ENCODE measurements at places on chromosomes 2 and 18.

GRCh38 chr2:28644760-28645159, 106.9 kb upstream of the PPP1CB start:
- no peaks in the 10 kb centered on the region for H3K4me1 ChIP-seq
- DNase-seq = no peak
- no peaks in the 10 kb centered on the region for H3K27me3 ChIP-seq
- H3K36me3 ChIP-seq = no peaks in the 10 kb centered on the region
- H3K4me3 ChIP-seq = no peak overlapping the region

DNA sequence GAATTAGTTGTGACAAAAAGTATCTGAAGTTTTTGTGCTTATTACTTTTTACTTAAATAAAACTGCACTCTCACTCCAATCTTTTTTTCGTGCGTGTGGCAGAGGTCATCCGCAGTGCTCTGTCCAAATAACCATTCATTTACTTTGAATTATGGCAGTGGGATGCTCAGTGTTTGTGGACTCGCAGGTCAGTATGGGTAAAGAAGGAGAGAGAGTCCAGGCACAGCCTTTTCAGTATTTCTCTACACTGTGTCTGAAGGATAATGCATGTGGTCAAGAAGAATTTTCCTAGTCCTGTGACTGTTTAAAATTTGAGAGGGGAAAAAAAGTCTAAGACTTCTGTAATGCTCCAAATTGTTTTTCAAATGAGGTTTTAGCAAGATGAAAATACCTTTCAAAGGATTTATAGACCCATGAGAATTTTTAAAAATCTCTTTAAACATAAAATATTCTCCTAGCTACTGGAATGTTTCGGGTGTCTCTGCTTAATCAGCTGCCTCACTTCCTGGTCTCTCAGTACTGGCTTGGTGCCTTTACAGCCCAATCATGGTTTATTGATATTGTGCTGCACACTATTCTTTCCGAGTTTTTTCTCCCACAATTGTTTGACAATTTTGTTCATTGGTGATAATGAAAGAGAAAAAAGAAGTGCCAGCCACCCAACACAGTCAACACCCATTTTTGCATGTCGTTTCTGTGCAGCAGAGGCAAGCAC, 453.2 kb downstream of the PTPRM start:
- H3K4me1 ChIP-seq = no peaks in the 10 kb centered on the region
- no peaks in the 10 kb centered on the region for H3K27me3 ChIP-seq
- no peaks in the 10 kb centered on the region for H3K36me3 ChIP-seq
- H3K27ac ChIP-seq = no peak overlapping the region

GRCh38 chr2:229003256-229003655, 267.8 kb downstream of the PID1 start:
- H3K36me3 ChIP-seq = no peaks in the 10 kb centered on the region
- H3K27me3 ChIP-seq = no peaks in the 10 kb centered on the region
- no peak overlapping the region for H3K27ac ChIP-seq

GRCh38 chr2:71535526-71535925, 82.2 kb downstream of the DYSF start:
- H3K4me1 ChIP-seq = no peaks in the 10 kb centered on the region
- H3K27me3 ChIP-seq = no peaks in the 10 kb centered on the region
- no peak overlapping the region for H3K27ac ChIP-seq
- DNase-seq = no peak
- H3K36me3 ChIP-seq = no peaks in the 10 kb centered on the region

- DNase-seq = peak; percentile 88
- H3K36me3 ChIP-seq = no peaks in the 10 kb centered on the region
- no peaks in the 10 kb centered on the region for H3K27me3 ChIP-seq
- no peak overlapping the region for H3K27ac ChIP-seq
These were observed 135.9 kb downstream of the TGIF1 start for GRCh38 chr18:3585656-3586509.

DNA sequence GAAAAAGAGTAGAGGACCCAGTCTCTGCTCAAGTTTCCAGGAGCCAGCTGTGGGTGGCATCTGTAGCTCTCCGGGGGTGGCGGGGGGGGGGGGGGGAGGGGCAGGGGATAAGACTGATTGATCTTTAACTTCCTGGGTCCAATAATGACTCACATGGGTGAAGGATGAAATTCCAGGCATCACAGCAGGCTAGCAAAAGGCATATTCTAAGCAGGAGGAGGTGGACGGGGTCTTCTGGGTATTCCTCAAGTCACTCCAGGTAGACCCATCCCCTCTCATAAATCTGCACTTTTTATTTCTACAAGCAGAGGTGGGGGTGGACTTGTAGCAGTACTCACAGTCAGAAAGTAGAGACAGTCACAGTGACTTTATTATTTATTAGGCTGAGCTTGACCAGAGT, 85.5 kb upstream of the TMEM247 start:
- DNase-seq = no peak
- H3K27ac ChIP-seq = no peak overlapping the region
- no peaks in the 10 kb centered on the region for H3K36me3 ChIP-seq
- no peaks in the 10 kb centered on the region for H3K4me1 ChIP-seq
- no peaks in the 10 kb centered on the region for H3K27me3 ChIP-seq
- H3K4me3 ChIP-seq = no peak overlapping the region

DNA sequence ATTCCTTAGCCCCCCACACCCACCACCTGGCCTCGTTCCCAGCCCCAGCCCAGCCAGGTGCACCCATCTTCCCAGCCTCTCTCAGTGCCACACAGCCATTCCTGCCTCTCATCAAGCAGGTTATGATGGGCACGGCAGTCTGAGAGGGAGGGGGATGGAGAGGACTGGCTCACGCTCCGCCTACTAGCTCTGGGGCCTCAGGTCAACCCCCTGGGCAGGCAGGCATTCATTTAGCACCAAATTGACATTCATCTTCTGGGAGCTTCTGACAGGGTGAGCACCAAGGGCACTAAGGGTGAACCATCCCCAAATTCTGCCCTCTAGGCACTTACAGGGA, 66.2 kb upstream of the FOSL2 start:
- no peak overlapping the region for H3K27ac ChIP-seq
- no peak for DNase-seq
- no peaks in the 10 kb centered on the region for H3K36me3 ChIP-seq
- no peaks in the 10 kb centered on the region for H3K27me3 ChIP-seq

DNA sequence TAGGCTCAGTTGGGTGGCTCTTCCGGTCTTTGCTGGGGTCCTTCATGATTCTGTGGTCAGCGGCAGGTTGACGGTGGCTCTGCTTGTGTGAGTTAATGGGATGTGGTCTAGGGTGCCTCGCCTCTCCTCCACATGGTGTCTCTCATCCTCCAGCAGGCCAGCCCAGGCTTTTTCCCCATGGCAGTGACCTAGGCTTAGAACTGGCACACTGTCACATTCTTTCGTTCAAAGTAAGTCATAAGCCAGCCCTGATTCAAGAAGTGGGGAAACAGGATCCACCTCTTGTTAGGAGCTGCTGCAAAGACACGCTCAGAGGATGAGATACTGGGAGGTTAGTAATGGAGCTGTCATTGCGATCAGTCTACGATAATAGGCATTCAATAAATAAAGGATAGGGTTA, 46.0 kb upstream of the CTIF start:
- H3K27me3 ChIP-seq = no peaks in the 10 kb centered on the region
- no peak overlapping the region for H3K4me3 ChIP-seq
- H3K4me1 ChIP-seq = no peaks in the 10 kb centered on the region
- DNase-seq = no peak
- no peak overlapping the region for H3K27ac ChIP-seq

- H3K36me3 ChIP-seq = no peaks in the 10 kb centered on the region
- no peaks in the 10 kb centered on the region for H3K4me1 ChIP-seq
These were observed 53.5 kb downstream of the RDH14 start for GRCh38 chr2:18506883-18507509.

DNA sequence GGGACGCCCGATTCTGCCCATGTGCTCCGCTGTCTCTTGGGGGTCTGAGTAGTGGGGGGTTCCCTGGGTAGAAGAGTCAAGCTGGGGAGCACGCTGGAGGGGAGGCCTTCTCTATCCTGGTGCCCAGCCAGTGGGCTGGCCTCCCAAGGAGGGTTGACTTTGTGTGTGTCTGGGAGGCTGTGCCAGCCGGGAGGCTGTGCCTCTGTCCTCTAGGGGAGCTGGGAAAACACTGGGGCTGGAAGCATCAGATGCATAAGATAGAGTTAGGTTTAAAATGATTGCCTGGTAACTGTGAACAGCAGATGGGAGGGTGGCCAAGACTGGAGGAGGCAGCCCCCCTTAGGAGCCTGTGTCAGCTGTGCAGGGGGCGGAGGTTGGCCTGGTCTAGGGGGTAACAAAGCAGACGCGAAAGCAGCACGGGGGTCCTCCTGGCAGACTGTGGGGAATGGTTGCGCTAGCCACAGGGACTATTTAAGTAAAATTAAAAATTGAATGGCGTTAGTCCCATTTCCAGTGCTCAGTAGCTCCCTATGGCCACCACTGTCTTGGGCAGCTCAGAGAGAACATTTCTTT, 1.3 kb downstream of the ING5 start:
- peak overlapping the region; percentile 53 for H3K4me3 ChIP-seq
- DNase-seq = no peak
- no peaks in the 10 kb centered on the region for H3K27me3 ChIP-seq
- H3K27ac ChIP-seq = no peak overlapping the region
- peaks cover 15% of the 10 kb centered on the region for H3K4me1 ChIP-seq
- H3K36me3 ChIP-seq = no peaks in the 10 kb centered on the region

GRCh38 chr2:118097657-118098056, 9.4 kb downstream of the INSIG2 start:
- DNase-seq = peak; percentile 56
- H3K27ac ChIP-seq = no peak overlapping the region
- H3K27me3 ChIP-seq = no peaks in the 10 kb centered on the region
- no peak overlapping the region for H3K4me3 ChIP-seq
- H3K36me3 ChIP-seq = peaks cover 4% of the 10 kb centered on the region
- peaks cover 21% of the 10 kb centered on the region for H3K4me1 ChIP-seq

GRCh38 chr18:32624182-32624723, 148.6 kb downstream of the KLHL14 start:
- no peaks in the 10 kb centered on the region for H3K27me3 ChIP-seq
- no peaks in the 10 kb centered on the region for H3K4me1 ChIP-seq
- no peak for DNase-seq
- no peaks in the 10 kb centered on the region for H3K36me3 ChIP-seq

- no peak overlapping the region for H3K4me3 ChIP-seq
- H3K27me3 ChIP-seq = no peaks in the 10 kb centered on the region
- no peaks in the 10 kb centered on the region for H3K36me3 ChIP-seq
- no peaks in the 10 kb centered on the region for H3K4me1 ChIP-seq
These were observed 293.7 kb downstream of the NDUFA10 start for GRCh38 chr2:239731422-239731821.

DNA sequence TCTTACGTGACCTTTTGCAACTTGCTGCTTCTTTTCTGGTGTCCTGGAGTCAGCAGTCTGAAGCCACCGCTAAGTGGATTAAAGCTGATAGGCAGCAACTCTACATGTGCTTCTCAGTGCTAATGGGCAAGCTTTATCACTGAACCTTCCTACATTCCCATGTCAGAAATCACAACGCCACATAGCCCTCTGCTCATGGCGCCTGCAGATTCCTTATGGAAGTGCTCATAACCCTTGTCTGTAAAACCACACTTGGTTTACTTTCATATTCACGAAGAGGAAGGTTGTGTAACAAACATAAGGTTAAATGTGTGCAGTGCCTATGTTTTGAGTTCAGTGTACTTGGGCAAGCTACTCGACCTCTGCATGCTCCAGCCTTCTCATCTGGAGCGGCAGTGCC, 319.8 kb downstream of the FBXO15 start:
- H3K36me3 ChIP-seq = no peaks in the 10 kb centered on the region
- no peak for DNase-seq
- no peaks in the 10 kb centered on the region for H3K4me1 ChIP-seq
- peaks cover 6% of the 10 kb centered on the region for H3K27me3 ChIP-seq

GRCh38 chr18:3441290-3441689, 8.7 kb upstream of the TGIF1 start:
- no peaks in the 10 kb centered on the region for H3K27me3 ChIP-seq
- peaks cover 5% of the 10 kb centered on the region for H3K4me1 ChIP-seq
- H3K4me3 ChIP-seq = no peak overlapping the region
- H3K27ac ChIP-seq = no peak overlapping the region
- no peaks in the 10 kb centered on the region for H3K36me3 ChIP-seq
- peak; percentile 57 for DNase-seq

DNA sequence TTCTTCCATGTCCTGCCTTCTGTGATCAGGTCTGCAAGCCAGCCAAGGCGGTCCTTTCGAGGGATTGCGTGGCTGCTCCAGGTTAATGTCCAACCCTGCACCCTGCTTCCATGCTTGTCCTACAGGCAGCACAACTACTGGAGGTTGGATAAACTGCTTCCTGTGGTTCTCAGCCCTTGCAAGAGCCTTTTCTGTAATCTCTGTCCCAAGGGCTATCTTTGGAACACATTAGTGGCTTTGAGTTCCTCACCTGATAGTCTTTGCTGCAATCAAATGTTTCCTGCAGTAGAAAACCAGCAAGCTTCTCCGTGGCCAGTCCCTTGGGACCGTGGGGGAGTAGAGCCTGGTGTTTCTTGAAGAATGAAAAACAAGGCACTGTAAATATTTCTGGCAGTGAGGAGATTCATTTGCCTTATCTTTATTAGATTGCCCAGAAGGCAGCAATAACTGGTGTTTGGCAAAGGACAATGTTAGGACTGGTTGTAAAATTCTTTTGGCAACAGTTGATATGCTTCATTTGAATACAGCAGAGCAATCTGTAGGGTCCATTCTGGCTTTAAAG, 214.4 kb downstream of the FHOD3 start:
- no peak overlapping the region for H3K4me3 ChIP-seq
- H3K4me1 ChIP-seq = no peaks in the 10 kb centered on the region
- peaks cover 11% of the 10 kb centered on the region for H3K27me3 ChIP-seq
- no peaks in the 10 kb centered on the region for H3K36me3 ChIP-seq
- DNase-seq = no peak

DNA sequence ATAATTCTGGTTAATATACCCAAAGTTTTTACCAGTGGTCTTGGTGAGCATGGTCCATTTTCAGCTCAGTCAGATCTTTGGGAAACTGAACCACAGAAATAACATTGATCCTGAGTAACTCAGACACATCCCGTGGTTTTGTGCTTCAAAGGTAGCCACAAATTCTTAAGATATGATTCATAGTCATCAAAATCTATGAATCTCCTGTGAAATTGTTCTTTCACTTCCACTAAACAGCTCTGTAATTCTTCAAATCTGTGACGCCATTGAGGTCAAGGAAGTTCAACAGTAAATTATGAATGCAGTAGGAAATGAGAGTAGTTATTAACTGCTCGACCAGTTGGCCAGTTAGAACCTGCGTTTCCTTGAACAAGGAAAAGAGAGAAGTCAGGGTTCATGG, 147.3 kb downstream of the IRS1 start:
- H3K27ac ChIP-seq = no peak overlapping the region
- peaks cover 8% of the 10 kb centered on the region for H3K4me1 ChIP-seq
- no peaks in the 10 kb centered on the region for H3K36me3 ChIP-seq
- no peak for DNase-seq
- no peak overlapping the region for H3K4me3 ChIP-seq

DNA sequence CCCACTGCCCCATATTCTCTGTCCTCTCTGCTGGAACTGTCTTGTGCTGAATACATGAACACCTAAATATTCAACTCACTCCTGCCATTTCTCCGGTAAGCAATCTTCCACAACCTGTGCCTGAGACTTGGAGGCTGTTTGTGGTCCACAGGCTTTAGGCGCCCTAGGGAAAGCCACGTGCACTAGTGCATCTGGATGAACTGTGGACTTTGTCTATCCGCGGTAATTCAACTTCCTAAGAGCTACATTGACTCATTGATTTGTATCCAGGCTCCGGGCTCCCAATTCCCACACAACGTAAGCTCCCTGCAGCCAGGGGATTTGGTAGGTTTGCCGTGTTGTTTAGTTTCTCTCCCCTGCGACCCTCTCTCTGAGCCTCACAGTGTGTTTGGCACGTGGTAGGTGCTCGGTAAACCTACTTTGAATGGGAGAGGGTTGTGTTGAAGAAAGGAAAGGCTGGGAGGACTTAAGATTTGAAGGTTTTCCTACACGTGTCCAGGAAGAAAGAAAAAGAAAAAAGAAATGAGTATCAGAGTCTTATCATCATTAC, 718.2 kb downstream of the DPP10 start:
- H3K36me3 ChIP-seq = no peaks in the 10 kb centered on the region
- peak overlapping the region; percentile 32 for H3K4me3 ChIP-seq
- peaks cover 16% of the 10 kb centered on the region for H3K4me1 ChIP-seq
- no peak overlapping the region for H3K27ac ChIP-seq

All from common myeloid progenitor, CD34-positive (primary cell).